ENCODE measurements at places on chromosomes 2 and 18.

DNA sequence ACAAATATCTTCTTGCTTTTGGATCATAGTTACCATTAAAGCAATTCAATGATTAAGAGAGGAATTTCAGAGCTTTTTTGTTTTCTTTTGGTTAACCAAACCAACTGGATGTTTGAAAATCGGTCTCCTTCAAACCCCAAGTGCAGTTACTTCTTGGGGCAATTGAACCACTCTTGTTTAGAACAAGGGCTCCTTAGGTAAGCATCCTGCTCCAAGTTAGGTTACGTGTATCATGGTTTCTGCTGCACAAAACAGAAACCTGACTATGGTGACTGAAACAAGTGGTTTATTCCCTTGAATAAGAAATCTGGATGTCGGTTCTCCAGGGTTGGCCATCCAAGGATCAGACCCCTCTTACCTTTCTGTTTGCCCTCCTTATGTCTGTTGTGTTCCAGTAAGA lies 16.1 kb upstream of the LGALSL start:
- no peak for DNase-seq

DNA sequence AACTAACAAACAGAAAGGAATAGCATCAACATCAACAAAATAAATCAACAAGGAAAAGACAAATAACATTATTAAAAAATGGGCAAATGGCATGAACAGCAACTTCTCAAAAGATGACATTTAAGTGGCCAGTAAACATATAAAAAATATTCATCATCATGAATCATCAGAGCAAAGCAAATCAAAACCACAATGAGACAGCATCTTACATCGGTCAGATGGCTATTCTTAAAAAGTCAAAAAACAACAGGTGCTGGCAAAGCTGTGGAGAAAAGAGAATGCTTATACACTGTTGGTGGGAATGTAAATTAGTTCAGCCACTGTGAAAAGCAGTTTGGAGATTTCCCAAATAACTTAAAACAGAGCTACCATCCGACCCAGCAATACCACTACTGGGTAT lies 327.1 kb downstream of the CMPK2 start:
- DNase-seq: no peak

DNA sequence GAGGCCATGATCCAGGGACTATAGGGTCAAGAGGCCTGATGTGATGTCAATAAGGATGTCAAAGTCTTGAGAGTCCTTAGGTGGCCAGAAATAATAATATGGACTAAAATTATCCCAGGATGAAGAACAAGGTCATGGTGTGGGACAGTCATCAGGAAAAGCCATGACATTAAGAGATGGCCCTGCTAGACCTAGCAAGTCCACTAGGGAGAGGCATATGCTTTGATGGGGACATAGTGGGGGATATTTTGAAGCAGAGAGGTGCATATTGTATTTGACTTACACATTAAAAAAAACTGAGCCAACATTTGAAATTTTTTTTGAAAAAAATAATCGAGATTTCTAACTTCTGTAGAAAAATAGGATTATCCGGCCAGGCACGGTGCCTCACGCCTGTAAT lies 53.3 kb upstream of the CXCR4 start:
- no peak for DNase-seq

DNA sequence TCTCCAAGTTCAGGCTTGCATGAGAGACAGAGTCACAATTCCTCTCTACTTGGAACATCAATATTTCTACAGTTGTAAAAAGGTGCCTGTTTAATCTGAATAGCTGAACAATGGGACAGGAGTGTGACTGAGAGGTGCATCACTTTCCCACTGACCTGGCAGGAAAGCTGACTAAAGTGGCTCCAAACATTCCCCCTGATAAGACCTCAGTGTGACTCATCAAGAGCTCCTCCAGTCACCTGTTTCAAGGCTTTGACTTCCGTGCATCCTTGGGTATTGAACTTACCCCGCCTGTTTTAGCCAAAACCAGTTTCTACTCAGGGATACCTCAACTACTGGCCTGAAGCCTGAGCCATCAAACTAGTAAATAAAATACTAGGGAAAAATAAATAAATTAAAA lies 453.9 kb upstream of the DDX18 start:
- no peak for DNase-seq

DNA sequence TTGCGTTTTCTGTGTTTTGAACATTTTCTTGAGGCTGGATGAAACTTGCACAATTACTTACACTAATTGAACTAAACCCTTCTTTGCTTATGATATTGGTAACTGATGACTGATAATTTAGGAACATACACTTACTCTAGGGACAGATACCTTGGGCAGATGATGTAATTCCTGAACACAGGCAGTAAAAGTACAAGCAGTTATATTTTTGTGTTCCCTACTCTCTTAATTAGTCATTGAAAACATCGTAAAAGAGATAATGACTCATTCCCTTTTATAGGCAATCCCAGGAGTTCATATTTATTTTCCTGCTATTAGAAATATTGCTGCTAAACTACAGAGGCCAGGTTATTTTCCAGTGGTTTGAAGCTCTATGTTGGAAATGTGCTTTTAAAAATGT lies 46.4 kb downstream of the CCDC85A start:
- DNase-seq: no peak

- no peak for DNase-seq
Observed at GRCh38 chr2:88613921-88614320, 13.3 kb downstream of the EIF2AK3 start.

GRCh38 chr18:28036488-28036887 lies 140.4 kb downstream of the CDH2 start:
- DNase-seq: no peak

GRCh38 chr2:5315512-5315911 lies 376.7 kb upstream of the SOX11 start:
- no peak for DNase-seq

- no peak for DNase-seq
Observed at GRCh38 chr2:44616667-44617155, 255.0 kb downstream of the CAMKMT start.

- no peak for DNase-seq
Observed at GRCh38 chr2:3200420-3200939, 177.1 kb downstream of the EIPR1 start.

GRCh38 chr2:121617042-121617599 lies 32.1 kb downstream of the CLASP1 start:
- no peak for DNase-seq

DNA sequence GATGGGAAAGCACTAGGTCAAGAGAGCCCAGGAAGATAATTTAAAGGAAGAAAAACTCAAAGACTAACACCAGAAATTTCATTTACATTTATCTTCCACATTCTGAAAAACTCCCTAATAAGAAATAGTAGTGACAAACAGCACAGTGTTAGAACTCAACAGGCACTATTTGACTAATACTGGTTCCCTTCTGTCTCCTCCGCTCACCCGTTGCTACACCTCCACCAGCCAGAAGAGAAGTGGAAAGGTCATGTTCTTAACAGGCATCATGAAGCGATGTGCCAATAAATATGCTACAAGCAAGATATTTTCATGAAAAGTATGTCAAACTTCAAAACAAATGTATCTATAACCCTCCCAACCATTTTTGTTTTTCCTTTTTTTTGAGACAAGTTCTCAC lies 5.7 kb downstream of the ROCK1 start:
- no peak for DNase-seq

DNA sequence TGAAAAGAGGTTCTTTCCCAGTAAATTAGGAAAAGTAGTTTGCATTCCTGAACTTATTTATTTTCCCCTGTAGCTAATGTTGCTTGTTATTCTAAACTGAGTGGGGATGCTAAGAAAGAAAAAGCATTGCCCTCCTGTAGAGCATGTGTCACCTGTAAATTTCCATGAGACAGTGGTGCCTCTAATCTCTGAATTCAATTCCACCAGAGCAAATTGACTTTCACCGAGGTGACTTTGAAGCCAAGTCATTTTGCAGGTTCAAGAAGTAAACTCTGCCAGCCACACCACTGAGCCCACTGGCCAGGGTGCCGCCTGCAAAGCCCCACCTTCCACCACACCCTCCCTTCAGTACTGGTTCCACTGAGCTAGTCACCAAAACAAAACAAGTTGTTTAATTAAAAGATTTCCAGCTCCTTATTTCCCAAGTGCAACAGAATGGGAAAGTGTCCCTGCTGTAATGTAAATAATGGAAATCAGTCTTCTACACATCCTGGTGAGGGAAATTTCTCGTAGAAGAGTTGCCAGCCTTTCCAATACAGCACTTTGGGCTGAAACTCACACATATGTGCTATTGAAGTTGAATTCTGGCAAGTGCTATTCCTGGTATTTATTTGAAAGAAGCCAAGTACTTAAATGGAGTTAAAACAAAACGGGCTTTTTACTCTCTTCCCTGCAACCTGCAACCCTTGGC lies 254.8 kb downstream of the RNF152 start:
- DNase-seq: peak; percentile 9

DNA sequence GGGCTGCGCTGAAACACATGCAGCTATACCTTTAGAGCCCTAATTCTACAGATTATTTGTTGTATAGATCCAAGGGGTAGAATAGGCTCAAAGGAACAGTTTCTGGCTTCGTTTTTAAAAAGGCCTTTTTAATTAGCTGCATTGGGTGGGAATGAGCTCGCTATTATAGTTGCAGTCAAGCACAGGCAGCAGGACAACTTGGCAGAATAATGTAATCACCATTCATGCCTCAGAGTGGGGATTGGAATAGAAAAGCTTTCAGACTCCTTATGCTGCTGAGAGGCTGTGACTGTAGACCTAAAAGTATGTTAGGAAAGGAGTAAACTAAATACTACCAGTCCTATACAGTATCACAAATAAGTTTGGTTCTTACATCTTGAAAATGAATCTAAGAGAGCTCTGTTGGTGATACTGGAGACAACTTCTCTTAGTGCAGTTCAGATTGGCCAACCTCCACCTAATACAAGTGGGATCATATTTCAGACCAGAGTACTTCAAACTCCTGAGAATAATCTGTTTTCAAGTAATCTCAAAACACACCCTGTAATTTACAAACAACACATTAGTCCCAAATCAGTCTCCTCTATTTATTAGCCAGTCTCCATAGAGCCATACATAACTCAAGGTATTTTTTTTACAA lies 121.4 kb downstream of the ANTXR1 start:
- no peak for DNase-seq

- no peak for DNase-seq
Observed at GRCh38 chr2:31078011-31078410, 60.2 kb downstream of the GALNT14 start.

GRCh38 chr2:36477746-36478145 lies 120.2 kb downstream of the FEZ2 start:
- no peak for DNase-seq

- DNase-seq: no peak
Observed at GRCh38 chr2:176421297-176422050, 152.2 kb downstream of the MTX2 start.

DNA sequence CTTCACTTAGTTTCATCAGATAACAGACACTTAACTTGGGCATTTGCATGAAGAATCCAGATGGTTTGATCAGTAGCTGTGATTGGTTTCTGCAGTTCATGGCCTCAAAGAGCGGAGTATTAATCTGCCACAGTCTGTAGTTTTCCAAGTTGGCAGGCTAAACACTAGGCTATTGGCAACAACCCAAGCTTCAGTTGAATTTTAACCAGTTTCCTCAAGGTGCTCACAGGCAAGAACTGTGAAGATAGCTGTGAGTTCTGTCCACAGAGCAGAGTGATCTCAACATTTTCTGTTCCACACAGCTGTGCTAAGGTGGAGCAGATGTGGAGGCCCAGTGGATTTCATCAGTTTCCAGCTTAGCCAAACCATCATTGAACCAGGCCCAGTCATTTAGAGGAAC lies 469.5 kb upstream of the LINC00305 start:
- DNase-seq: no peak

DNA sequence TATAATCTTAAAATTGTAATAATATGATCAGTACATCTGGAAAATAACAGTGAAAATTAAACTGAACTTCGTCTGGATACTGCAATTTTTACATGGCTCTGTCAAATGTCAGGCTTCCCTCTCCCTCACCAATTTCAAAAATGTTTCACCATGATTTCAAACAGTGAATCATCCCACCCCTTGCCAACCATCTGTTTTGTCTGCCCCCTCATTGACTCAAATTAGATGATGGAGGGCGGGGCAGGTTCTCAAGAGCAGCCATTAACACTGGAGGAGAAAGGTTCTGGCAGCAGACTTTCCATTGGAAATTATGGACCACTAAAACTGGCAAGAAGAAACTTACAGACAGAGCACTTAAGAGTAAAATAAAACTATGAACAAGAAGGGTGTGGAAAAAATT lies 1195.7 kb upstream of the ZEB2 start:
- no peak for DNase-seq

GRCh38 chr2:203948733-203949132 lies 12.2 kb downstream of the ICOS start:
- DNase-seq: no peak

GRCh38 chr2:59249441-59250306 lies 1008.5 kb upstream of the FANCL start:
- DNase-seq: no peak

GRCh38 chr2:52518678-52519077 lies 1248.9 kb upstream of the CHAC2 start:
- no peak for DNase-seq

GRCh38 chr2:119826370-119826961 lies 66.7 kb downstream of the PTPN4 start:
- DNase-seq: peak; percentile 9

DNA sequence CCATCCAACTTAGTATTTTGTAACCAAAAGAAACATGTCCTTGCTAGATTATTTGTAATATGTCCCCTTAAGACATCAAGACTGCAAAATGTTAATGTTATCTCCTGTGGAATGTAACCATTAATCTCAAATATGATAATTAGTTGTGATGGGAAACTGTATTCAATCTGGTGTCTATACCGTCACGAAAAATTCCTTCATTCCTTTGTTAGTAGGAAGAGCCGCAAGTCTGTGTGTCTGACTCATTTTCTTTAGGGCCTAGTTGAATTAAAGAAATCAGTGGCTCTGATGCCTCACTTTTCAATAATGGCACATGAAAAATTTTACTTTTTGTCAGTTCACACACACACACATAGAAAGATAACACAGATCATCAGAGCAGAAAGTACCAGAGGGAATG lies 127.1 kb upstream of the CHAC2 start:
- no peak for DNase-seq

- no peak for DNase-seq
Observed at GRCh38 chr18:22045221-22045918, 124.0 kb upstream of the GATA6 start.

- no peak for DNase-seq
Observed at GRCh38 chr2:152606941-152607340, 110.3 kb downstream of the PRPF40A start.

GRCh38 chr2:183935005-183935404 lies 663.3 kb upstream of the ZNF804A start:
- no peak for DNase-seq

GRCh38 chr18:76720683-76721082 lies 101.7 kb upstream of the ZNF236 start:
- DNase-seq: no peak

DNA sequence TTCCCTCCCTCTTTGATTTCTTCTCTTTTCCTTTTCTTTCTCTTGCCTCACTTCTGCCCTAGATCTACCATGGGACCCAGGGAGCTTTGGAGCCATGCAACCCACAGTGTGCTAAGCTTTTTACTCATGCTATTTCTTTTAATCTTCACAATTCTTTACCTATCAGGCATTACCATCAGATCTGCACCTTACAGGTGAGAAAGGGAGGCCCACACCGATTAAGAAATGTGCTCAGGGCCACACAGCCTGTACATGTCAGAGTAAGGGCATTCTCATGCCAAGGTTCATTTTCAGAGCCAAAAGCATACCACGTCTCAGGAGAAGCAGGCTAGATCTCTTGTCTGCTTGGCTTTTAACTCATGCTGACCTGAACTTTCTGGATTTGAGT lies 161.9 kb downstream of the RPIA start:
- DNase-seq: no peak

GRCh38 chr2:236689393-236689700 lies 119.7 kb downstream of the ACKR3 start:
- no peak for DNase-seq

Measured in cerebellar nuclear complex (tissue), 1 donor.